ENCODE measurements at places on chromosomes 16 and 17.

DNA sequence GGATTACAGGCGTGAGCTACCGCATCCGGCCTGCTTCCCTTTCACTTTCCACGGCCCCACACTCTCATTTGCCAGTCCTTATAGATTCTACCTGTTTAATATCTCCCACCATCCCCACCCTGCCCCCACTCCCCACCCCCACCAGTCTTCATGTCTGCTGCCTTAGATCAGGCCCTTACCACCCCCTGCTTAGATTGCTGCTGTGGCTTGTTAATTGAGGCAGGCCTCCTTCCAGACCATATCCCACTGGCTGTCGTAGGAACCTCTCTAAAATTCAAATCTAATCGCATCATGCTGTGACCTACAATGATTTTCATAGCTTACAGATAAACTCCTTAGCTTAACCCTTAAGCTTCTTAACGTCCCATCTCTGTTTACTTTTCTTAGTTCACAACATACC is 4.9 kb downstream of the IQCK start:
- no peak for DNase-seq

GRCh38 chr17:13626703-13627102 is 25.0 kb upstream of the HS3ST3A1 start:
- no peak for DNase-seq

DNA sequence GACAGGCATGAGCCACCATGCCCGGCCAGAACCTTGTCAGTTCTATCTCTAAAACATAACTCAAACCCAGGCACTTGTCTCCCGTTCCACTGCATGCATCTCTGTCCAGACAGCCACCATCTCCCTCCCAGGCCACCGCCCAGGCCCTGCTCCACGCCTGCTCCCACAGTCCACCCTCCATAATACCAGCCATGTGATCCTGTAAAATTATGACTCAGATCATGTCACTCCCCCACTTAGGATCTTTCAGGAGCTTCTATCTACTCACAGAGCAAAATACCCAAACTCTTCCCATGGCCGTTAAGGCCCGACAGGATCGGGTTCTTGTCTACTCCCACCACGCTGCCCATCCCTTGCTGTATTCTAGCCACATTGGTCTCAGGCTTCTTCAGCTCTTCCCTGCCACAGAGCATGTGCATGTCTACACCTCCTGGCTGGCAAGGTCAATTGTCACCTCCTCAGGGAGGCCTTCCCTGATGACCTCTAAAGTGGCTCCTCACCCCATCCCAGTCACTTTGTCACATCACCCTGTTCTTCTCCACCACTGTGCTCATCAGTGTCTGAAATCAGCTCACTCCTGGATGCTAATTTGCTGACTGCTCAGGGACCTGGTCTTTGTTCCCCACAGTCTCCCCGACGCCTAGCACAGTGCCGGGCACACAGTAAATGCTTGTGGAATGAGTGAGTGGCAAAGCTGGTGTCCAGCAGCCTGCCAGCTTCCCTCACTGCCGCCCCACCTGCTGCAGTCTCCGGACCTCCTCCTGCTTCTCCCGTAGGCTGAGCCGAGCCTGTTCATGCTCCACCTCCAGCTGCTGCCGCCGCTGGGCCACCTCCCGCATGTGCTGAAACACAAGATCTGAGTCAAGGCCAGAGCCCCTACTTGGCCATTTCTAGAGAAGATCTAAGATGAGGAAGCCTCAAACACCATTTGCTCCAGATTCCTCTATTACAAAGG is 6.7 kb downstream of the TSPOAP1 start:
- DNase-seq = no peak

GRCh38 chr17:6943406-6943805 is 52.4 kb upstream of the ALOX12 start:
- no peak for DNase-seq
